ENCODE measurements at places on chromosomes 16 and 17.

DNA sequence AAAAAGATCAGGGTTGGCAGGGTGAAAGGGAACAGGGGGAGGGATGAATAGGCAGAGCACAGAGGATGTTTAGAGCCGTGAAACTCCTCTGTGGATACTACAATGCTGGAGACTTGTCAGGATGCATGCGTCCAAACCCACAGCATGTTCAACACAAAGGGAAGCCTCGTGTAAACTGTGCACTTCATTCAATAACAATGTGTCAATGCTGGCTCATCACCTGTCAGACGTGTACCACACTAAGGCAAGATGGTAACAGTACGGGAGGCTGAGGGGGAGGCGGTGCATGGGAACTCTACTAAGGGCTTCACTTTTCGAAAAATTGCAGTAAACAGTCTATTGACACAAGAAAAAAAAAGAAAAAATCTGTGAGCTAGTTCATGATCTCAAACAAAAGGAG, 63.7 kb downstream of the C16orf95 start:
- DNase-seq, result no peak

DNA sequence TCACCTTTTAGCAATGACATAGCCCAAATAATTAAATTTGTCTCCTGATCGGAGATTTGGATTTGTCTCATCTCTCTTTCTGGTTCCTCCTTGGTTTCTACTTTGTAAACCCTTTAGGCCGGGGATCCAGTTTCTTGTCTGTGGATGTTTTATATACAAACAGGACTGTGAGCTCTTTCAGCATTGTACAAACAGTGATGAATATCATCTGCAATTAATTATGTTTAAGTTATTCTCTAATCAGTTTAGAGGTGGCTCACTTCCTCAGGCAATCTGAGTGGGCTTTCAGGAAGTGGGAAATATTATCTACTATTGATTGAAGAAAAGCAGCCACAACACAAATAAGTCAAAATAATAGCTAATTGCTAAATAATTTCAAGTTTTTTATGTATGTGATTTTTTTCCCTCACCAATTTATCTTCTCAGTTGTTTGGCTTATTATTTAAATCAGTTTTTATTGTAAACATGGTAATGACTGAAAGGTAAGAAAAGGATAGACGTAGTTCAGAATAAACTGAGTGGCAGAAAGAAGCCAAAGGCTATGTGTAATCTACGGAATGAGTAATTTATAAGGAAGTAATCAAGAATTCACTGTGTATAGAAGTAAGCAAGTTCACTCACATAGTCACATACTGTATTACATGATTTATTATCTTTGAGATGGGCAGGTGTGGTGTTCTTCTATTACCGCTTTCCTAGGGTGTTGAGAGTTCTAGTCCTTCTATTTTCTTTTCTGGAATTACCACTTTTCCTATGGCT, 3.4 kb upstream of the ABCC11 start:
- DNase-seq, result no peak

DNA sequence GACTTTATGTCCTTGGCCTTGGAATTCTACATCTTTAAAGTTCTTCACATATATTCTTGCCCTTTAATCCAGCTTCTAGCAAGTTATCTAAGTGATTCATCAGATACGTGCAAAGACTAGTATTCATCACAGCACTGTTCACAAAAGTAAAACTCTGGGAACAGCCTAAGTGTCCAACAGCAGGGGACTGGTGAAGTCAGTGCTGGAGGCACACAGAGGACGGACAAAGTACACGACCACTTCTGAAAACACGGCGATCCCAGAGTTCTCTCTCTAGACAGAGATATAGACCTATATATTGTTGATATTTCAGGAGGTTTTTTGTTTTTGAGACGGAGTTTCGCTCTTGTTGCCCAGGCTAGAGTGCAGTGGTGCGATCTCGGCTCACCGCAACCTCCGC, 12.8 kb downstream of the CTRB1 start:
- no peak for DNase-seq

GRCh38 chr17:75540923-75541503, 15.5 kb downstream of the LLGL2 start:
- no peak for DNase-seq

DNA sequence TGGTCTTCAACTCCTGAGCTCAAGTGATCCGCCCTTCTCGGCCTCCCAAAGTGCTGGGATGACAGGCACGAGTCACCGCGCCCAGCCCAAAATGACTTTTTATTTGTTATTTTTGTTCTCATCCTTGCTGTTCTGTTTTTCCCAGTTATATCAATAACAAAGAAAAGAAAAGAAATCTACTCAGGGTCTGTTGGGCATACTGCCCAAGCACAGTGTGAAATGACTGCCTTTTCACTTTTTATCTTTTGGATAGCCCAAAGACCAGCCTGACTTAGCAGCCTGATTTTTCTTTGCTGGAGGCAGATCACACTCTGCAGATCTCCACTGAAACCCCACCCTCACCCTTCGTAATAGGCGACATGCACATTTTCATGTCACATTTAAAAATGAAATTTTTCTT, 493.2 kb downstream of the MAF start:
- no peak for DNase-seq

DNA sequence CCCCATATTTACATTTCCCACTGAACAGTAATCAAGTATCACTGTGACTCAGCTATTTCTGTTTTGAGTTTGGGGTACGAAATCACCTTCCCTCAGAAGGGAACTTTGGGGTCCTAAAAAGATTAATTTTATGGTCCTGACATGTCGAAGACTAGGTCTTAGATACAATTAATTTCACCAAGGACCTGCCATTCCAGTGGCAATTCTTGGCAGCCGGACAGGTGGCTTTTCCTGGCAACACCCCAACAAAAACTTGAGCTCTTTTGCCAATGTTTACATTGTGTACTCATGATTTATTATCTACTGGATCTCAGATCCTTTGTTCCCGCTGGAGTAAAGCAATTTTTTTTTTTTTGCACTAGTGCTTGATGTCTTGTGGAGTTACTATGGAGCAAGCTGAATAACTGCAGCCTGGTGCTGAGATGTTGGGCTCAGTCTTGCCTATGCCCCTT, 14.4 kb downstream of the SLFN5 start:
- no peak for DNase-seq
